Thymus (tissue), 14 donors: ENCODE measurements at places on chromosomes 3 and 15. TPM values are rescaled to one million over a fixed set of nuclear protein-coding genes. Genes with fewer than 3 reads are reported as not detected.

Gene BMF
- total RNA-seq: 28.5 TPM

Gene CADPS
- total RNA-seq: 2.3 TPM

Gene ACAN
- 0.28 TPM for total RNA-seq

Gene PARP15
- total RNA-seq: 6.8 TPM

Gene COLQ
- total RNA-seq: 4.2 TPM

Gene A4GNT
- total RNA-seq: 0.05 TPM

Gene LIPC
- 2.4 TPM for total RNA-seq

Gene MRAS
- total RNA-seq: 4.7 TPM

Gene RBMS3
- 19.9 TPM for total RNA-seq

Gene OR5K2
- not detected for total RNA-seq

Gene RHOV
- total RNA-seq: 3.4 TPM

Gene POPDC2
- total RNA-seq: 3.0 TPM

Gene IGSF10
- total RNA-seq: 1.9 TPM

Gene C3orf85
- total RNA-seq: not detected

Gene POU1F1
- 0.28 TPM for total RNA-seq

Gene SLC12A6
- 13.5 TPM for total RNA-seq

Gene GPR149
- total RNA-seq: not detected

Gene THRB
- 2.2 TPM for total RNA-seq

Gene CELSR3
- 0.38 TPM for total RNA-seq

Gene GOLGA6L4
- 0.28 TPM for total RNA-seq

Gene MST1
- 7.0 TPM for total RNA-seq

Gene MON1A
- total RNA-seq: 5.9 TPM

Gene SUCNR1
- total RNA-seq: 1.1 TPM

Gene CYP8B1
- not detected for total RNA-seq

Gene GOLGA8A
- total RNA-seq: 13.8 TPM

Gene RAB7A
- 42.9 TPM for total RNA-seq

Gene ANKRD63
- not detected for total RNA-seq

Gene PDZRN3
- total RNA-seq: 4.3 TPM

Gene CHDH
- total RNA-seq: 0.38 TPM

Gene ZIC4
- total RNA-seq: not detected

Gene RASGRP1
- total RNA-seq: 53.3 TPM

Gene CDHR4
- total RNA-seq: not detected
